ENCODE measurements at places on chromosomes 5 and 9.
A peak's percentile ranks its signal among the peaks of the same experiment; 100 is the strongest.

DNA sequence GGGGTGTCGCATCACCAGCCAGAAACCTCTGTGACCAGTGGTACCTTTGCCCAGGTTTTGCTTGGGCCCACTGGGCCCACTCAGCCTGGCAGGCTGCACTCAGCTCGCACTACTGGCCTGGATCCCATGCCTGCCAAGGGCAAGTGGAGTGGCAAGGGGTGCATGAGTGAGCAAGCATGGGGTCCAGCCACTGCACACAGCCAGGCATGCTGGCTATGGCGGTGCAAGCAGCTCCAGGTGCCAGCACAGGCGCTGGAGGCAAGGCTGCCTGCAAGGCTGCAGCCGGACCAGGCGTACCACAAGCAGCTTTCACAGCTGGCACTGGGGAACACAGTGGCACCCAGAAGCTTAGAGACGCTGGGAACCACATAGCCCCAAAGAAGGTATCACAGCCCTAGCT, 80.1 kb downstream of the NLN start:
- no peak for DNase-seq

DNA sequence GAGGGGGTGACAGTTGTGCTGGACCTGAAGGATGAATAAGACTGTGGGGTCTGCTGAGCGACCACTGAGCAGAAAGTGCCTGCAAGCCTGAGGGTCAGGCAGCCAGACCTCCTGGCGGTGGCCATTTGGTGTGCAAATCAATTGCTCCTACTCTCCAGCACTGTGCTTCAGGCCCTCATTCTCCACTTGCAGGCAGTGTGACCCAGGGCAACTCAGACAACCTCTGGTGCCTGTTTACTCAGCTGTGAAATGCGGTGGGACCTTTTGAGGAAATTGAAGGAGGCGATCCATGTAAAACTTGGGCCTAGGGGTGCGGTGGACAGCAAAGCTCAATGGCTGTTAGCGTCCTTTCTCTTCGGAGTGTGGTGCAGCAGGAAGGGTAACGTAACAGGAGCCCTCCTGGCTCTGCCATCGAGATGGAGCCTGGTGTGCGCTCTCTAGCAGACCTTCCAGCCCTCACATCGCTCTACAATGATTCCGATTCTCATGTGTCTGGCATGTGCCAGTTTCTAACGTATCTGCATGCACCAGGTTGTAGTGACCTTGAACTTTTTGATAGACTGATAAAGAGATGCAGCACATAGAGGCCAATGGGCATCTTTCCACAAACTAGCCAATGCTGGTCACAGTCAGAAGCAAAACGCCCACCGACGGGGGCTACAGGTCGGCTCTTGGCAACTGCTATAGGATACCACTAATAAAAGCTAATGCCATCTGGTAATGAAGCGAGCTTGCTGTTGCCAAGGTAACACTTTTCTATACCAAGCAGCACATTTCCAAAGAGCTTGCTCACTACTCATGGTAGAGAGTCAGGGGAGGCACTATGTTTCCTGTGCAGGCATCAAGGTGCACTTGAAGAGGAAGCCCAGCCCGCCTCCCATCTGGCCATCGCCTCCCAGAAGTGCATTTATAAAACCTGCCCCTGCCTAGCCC, 159.7 kb upstream of the RAPGEF1 start:
- no peak for DNase-seq

- DNase-seq = no peak
Observed at GRCh38 chr5:163385271-163385670, 52.1 kb upstream of the CCNG1 start.

DNA sequence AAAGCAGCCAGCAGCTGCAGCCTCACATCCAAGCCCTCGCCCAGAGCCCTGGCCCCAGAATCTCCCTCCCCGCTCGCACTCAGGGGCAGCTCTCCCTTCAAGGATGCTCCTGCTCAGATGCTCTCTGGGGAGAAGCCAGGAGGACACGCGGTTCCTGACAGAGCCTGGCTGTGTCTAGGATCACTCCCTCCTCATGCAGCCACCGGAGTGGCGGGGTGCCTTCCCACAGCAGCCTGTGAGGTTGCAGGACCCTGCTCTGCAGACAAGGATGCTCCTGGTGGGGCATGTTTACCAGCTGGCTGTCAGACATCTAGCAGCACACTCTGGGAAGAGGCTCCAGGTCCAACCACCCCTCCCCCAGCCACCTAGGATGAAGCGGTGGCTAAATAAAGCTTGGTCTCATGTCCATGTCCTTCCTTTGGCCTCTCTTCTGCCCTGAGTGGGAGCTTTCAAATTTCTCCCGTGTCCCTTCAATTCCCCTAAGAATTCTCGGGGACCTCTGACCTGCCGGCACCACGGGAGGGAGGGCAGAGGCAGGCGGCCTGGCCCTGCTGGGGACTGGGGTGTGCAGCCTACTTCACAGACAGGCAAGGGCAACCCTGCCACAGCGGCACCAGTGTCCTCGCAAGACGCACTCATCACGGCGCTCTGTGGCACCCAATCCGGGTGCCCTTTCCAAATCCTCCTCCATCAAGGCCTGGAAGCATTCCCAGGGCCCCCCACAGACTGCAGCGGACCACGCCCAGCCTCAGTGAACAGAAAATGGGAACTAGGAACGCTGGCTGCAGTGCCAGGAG, 88.3 kb upstream of the SARDH start:
- DNase-seq = no peak

DNA sequence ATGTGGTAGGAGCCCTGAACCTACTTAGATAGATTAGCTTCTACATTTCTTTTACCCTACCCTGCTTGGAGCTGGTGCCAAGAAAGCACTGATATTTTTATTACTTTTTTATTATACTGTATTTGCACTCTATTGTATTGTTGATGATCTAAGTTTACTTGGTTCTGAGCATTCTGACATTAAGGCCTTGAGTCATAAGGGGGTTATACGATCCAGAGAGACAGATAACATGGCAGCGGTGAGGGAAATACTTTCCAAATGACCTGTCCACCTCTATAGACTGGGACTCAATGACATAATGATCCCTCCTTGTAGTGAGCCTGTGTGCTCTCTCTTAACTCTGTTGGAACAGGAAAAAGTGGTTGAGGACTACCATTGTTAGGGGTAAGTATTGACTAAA, 176.3 kb downstream of the MAN2A1 start:
- no peak for DNase-seq

DNA sequence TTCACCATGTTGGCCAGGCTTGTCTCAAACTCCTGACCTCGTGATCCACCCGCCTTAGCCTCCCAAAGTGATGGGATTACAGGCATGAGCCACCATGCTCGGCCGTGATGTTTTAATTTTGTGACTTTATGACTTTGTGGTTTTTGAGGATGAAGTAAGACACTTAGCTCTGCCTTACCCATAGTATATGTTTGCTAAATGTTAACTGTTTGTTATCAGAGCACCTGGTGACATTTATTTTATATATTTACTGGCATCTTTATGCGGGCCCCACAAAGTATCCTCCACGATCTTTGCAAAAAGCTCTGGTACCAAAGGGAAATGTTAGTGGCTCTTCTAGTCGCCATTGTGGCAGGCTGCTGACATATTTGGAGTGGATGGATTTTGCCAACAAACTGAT, 6.7 kb downstream of the SLC23A1 start:
- DNase-seq = no peak

GRCh38 chr9:110133059-110133458, 74.9 kb downstream of the C9orf152 start:
- DNase-seq = no peak

DNA sequence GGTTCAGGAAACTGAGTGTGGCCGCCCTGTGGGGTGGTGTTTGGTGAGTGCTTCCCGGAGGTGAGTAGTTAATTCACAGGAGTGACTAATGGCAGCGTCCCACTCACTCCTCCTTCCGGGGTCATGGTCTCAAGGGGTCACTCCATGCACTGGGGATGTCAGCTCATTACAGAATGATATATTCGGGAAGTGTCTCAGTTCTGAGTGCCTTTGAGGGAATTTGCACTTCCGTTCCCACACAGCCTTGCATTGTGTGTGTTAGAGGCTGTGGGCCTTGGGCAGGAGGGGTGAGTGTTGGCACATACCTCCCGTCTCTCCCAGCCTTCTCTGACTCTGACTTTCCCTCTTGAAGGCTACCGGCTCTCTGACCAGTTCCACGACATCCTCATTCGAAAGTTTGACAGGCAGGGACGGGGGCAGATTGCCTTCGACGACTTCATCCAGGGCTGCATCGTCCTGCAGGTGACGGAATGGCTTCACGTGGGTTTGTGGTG, 10.5 kb upstream of the AHRR start:
- no peak for DNase-seq

GRCh38 chr5:119274030-119274766, 81.6 kb upstream of the TNFAIP8 start:
- no peak for DNase-seq

GRCh38 chr5:33608344-33609041, 167.7 kb downstream of the TARS1 start:
- no peak for DNase-seq

DNA sequence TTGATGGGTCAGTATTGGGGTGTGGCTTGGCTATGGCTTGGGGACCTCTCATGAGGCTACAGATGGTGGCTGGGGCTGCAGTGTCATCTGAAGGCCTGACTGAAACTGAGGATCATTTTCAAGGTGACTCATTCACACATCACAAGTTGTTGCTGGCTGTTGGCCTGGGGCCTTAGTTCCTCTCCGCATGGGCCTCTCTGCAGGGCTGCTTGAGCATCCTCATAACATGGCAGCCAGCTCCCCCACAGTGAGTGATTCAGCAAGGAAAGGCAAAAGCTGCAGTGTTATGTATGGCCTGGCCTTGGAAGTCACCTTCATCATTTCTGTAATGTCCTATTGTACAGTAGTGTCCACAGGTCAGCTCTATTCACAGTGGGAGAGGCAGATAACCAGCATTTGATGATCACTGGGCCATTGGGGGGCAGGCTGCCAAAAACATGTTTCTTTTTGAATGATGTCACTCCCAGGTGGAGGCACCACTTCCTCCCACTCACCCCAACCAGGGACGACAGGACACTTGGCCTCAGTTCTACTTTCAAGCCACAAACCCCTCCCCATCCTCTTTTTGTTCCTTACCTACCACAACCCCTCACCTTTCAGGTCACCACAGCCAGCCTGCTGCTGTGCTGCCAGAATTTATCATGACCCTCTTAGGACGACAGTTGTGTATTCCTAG, 14.4 kb downstream of the FGD3 start:
- no peak for DNase-seq

GRCh38 chr5:110784901-110785300, 46.1 kb downstream of the SLC25A46 start:
- no peak for DNase-seq

DNA sequence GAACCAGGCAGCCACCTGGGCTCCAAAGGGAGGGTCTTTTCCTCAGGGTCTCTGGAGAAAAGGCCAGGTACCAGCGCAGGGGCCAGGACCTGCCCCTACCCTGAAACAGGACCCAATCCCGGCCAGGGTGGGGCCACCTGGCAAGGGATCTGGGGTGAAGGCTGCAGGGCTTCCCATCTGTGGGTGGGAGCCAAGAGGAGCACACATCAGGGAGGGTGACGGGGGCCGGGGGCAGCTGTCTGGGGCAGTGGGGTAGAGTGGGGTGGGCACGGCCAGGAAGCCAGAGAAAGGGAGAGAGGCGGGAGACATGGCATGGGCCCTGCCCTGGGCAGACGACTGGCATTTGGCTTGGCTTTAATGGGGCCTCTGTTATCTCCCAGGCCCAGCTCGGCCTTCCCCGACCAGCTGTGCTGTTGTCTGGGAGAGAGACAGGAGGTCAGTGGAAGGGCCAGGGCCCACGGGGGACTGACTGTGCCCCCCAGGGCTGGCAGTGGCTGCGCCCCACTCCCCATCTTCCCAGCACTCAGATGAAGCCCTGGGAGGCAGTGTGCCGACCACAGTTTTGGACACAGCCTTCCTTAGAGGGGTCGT, 57.2 kb upstream of the RNF130 start:
- no peak for DNase-seq

GRCh38 chr5:127028822-127029457, 1.4 kb downstream of the MARCHF3 start:
- DNase-seq = peak; percentile 43
